ENCODE measurements at places on chromosomes 3 and 15.

DNA sequence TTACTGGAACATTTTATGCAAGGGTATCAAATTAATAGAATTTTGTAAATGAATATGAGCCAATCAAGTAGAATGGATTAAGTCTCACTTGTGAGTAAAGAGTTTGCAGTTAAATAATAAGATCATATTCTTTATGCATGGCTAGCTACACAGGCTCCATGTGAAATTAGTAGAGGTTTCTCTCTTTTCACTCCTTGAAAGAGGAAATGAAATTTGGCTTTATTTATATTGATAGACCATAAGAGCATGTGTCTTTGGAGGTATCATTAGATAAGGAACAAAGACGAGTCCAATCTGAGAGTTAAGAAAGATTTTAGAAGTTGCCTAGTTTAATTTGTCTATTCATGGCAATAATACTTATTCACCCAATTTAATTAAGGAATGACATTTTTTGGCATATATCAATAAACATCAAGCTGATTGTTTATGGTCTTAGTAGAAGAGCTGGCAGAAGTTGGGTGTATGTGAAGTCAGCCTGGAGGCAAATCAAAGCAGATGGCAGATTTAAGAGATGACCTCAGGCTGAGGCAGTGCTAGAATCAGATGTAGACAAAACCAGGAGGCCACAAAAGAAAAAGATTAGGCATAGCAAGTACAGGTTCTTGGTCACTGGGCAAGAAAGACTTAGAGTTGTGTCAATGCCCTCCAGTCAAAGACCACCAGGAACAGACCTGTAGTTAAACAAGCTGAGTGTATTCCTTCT lies 406.5 kb upstream of the ARHGEF26 start:
- no peak for DNase-seq

DNA sequence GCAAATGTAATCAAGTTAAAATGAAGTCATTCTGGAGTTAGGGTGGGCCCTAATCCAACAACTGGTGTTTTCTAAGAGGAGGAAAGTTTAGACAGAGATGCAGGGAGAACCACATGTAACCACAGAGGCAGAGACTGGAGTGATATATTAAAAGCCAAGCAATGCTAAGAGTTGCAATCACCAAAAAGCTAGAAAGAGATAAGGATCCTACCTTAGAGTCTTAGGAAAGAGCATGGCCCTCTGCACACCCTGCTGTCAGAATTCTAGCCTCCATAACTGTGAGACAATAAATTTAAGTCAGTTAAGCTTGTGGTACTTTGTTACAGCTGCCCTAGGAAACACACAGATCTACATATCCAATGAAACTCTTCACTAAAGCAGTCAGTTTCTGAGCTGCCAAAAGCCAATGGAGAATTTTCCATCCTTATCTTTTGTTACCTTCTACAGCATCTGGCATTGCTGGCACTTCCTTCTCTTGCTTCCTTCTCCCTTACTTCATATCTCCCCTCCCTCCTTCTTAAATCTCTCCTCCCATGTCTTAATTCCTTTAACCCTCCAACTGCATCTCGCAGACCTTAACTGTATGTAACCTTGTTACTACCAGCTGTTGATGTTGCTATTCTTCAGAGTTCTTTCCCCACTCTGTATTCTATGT lies 11.2 kb downstream of the DCBLD2 start:
- no peak for DNase-seq

- no peak for DNase-seq
Measured at GRCh38 chr3:69720824-69721223, 18.4 kb upstream of the MITF start.

GRCh38 chr15:74349241-74349778 lies 18.1 kb downstream of the CYP11A1 start:
- no peak for DNase-seq

GRCh38 chr3:101325393-101326134 lies 5.2 kb upstream of the IMPG2 start:
- no peak for DNase-seq

DNA sequence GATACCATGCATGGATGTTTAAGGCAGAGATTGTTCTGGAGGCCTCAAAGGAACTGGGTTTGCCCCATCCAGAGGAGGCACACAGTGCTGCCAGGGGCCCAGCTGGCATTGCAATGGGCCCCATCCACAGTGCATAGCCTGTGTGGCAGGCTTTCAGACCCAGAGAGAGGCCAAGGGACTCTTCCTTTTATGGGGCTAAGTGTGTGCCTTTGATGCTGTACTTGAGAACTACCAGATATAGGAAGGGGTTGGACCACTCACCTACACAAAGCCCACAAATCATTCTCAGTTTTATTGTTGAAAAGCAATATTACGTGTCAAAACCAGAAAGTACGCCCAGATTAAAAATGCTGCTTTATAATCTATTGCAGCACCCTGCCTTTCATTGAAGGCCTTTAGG lies 134.9 kb downstream of the EPHB1 start:
- no peak for DNase-seq

DNA sequence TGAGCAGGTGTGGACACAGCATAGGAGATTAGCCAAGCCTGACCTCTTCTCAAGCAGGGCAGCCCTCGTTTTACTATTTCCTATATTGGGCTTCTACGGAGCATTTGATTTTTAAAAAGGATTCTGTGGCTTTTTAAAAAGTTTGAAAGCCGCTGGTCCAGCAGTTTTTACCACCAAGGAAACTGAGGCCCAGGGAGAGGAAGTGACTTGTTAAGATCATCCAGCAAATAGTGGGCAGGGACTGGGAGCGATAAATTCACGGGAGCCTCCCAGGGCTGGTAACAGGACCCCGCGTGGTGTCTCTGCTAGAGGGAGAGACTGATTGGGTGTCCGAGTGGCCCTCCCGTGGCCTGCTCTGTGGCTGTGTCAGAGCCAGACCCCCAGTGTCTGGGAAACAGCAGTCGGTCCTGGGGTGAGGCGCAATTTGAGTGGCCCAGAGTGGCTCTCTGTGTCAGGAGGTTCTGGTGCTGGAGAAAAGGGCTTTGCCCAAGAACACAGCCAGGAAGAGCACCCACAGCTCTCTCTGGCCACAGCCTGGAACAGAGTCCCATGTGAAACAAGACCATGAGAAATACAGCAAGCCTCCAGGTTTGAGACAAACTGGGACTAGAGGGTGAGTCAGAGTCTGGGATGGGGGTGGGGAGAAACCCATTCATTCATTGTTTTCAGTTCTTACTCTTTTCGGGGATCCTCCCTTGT lies 4.2 kb downstream of the FURIN start:
- peak; percentile 48 for DNase-seq

- no peak for DNase-seq
Measured at GRCh38 chr3:191321019-191321767, 8.0 kb upstream of the CCDC50 start.

DNA sequence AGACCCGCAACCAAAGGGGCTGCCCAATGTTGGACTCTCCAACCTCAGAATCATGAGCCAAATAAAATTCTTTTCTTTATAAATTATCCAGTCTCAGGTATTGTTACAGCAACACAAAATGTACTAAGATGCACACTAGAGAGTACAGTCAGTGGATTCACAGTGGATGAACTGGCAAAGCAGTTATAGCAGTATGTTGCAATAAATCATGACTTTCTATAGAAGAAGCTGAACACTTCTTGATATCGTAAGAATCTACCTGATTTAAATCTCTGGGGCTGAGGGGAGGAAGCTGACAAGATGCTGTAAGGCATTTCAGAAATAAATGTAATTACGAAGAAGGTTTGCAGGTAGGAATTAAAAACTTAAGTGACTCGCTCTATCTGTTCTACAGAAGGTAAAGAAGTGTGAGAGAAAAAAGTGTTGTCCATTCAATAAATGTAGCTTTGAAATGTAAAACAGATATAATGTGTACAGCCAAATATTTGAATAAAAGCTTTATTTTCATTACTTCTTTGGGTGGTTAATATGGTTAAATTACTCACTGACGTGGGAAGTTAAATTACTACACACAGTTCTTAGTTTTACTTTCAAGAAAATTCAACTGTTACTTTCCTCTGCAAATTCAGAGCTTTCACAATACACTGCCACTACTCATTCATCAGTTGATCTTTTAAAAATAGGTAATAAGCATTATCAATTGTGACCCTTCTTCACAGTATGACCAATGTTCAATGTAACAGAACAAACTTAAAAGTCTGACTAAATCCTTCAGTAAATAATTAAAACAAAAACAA lies 439.1 kb downstream of the SHQ1 start:
- no peak for DNase-seq

GRCh38 chr3:79052054-79052681 lies 715.6 kb downstream of the ROBO1 start:
- DNase-seq = no peak

GRCh38 chr3:150371741-150372254 lies 36.3 kb upstream of the TSC22D2 start:
- peak; percentile 88 for DNase-seq

GRCh38 chr15:79154483-79155135 lies 64.0 kb upstream of the RASGRF1 start:
- no peak for DNase-seq

GRCh38 chr3:27171113-27171512 lies 198.1 kb downstream of the NEK10 start:
- DNase-seq = no peak

DNA sequence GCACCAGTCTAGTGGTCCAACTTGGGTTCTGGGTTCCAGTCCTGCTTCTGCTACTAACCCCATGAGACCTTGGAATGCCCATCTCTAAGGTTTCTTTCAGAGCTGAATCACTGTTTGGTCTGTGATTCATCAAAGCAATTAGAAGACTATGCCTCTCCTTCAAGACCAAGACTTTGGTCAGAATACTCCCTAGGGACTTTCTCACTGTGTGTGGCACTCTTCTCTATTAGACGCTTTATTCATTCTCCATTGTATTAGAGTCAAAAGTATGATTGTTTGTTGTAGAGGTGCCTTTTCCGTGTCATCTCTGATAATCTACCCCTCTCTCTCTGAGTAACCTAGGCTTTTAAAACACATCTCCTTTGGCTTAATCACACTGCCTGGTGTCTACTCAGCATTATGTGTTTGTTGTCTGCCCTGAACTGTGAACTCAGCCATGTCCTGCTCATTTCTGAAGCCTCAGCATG lies 90.5 kb downstream of the LPP start:
- peak; percentile 81 for DNase-seq

GRCh38 chr3:141386611-141387111 lies 18.4 kb downstream of the ZBTB38 start:
- no peak for DNase-seq

DNA sequence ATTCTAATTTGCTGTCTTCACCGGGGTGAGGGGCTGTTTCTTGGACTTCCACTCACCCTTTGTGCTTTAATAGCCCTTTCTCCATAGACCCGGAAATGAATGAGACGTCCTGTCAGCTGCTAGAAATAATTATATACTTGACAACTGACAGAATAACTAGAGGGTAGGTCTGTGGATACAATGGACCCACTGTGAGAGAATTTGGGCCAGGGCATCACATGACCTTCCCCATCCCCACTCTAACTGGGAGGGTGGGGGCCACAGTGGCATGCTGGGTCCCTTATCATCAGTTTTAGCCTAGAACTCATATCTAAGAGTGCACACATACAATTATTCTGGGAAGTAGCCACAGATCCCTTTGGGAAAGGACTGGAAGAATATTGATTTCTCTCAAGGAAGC lies 25.9 kb upstream of the MINAR1 start:
- peak; percentile 83 for DNase-seq

GRCh38 chr15:36951731-36952247 lies 148.6 kb downstream of the MEIS2 start:
- no peak for DNase-seq

- DNase-seq = no peak
Measured at GRCh38 chr3:62371720-62372591, 1.4 kb downstream of the FEZF2 start.

DNA sequence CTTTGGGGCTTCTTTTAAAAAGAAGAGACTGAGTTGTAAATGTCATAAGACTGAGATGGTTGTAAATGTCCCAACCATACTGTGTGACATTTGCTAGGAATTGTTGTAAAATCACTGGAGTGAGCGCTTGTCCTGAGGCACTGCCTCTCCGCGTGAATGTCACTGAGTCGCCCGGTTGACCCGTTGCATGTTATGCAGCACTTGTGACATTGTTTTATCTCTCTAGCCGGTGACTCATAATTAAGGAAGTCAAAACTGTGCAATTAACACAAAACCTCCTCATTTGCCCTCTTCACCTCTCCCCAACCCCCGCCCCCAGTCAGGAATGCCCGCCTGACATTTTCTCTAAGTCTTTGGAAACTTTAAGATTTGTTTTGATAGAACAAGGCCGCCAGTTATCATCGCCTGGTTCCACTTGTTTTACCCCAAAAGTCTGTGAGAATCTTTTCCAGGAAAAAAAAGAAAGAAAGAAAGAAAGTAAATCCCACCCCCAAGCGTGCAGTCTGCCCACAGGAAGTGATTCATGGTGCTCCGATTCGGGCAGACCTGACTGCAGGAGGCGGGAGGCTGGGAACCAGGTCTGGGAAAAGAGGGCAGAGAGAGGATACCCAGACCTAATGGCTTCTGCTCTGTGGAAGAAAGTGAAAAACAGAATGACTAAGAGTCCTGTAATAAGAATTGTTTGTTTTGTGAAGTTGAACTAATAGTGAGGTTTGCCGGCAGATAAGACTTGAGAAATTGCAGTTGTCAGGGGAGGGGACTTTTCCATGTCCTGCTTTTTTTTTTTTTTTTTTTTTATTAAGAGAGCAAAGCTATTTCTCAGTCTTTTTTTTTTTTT lies 84.8 kb downstream of the SMAD3 start:
- DNase-seq = peak; percentile 85

DNA sequence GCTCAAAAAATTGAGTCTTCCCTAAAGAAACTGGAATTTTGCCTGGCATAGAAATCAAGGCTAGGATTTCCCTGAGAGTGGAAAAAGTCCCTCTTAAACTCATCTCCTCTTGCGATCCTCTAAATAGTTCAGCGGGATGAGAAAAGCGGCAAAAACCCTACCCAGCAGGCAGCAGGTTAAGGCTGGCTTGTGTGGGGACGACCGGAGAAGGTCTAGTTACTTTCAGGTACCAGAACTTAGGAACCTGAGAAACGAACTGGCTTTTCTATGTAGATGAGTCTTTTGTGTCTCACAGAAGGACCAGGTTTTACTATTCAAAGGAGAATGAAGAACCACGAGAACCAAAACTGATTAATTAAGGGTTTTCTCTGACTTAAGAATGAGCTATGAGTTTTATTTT lies 523.7 kb upstream of the TGFBR2 start:
- no peak for DNase-seq

DNA sequence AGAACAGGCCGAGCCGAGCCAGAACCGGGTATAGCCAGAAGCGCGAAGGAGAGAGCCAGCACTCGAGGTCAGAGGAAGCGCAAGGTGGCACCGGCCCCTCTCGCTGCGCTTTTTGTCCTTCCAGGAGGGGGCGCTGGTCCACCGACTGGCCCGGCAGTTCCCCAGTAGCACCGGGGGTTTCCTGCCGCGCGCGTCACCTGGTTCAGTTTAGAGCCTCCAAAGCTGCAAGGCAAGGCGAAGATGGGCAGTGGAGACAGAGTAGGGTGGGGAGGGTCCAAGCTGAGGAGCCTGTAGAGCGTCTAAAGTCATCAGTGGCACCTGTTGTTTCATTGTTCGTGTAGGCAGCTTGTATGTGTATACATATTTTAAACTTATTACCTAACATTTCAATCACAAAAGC lies 7.6 kb upstream of the NR2E3 start:
- no peak for DNase-seq

GRCh38 chr3:89570465-89570864 lies 463.0 kb downstream of the EPHA3 start:
- no peak for DNase-seq

Measured in foreskin melanocyte (primary cell).